Activated CD8-positive, alpha-beta memory T cell treated with anti-CD3 and anti-CD28 coated beads, Interleukin-2, amount 10 ng/mL, durations not matched to agents 7 days and 5 days (primary cell): ENCODE measurements at places on chromosomes 7 and 10. TPM values are rescaled to one million over a fixed set of nuclear protein-coding genes. Genes with fewer than 3 reads are reported as not detected.

DNA sequence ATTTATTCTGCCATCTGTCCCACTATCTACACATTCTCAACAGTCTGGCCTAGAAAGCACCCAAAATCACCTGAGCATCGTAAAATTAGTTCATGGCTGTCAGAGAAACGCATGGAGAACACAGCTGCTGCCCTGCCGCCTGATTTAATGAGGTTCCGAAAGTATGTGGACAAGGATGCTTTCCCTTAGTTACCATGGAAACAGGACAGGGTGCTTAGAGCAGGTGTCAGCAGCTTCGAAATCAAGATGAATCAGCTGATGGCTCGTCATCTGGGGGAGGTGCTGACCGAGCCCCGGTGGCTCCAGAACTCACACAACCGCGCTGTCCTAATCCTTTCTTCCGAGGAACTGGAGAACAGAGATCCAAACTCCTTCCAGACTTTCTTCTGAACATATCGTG, 151.5 kb downstream of the TEX36 start:
- DNase-seq, result no peak

GRCh38 chr10:132708441-132708840, 77.5 kb downstream of the NKX6-2 start:
- DNase-seq, result no peak

DNA sequence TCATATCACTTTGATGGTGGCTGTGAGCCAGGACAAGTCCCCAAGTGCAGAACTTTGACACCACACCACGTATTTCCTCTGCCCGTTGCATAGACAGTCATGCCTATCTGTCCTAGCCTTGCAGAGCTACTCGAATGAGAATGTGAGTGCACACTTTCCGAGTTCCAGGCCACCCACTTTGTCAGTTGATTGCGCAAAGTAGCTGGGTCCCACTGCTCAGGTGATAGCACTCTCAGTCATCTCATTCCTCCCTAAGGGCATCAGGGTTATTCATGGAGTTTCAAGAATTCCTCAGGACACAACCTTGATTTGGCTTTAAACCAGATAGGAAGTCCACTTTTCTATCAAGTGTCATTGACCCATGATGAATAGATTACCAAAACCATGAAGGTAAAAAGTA, 19.3 kb downstream of the LSM5 start:
- DNase-seq, result no peak

The OR13A1 gene
- not detected for total RNA-seq

DNA sequence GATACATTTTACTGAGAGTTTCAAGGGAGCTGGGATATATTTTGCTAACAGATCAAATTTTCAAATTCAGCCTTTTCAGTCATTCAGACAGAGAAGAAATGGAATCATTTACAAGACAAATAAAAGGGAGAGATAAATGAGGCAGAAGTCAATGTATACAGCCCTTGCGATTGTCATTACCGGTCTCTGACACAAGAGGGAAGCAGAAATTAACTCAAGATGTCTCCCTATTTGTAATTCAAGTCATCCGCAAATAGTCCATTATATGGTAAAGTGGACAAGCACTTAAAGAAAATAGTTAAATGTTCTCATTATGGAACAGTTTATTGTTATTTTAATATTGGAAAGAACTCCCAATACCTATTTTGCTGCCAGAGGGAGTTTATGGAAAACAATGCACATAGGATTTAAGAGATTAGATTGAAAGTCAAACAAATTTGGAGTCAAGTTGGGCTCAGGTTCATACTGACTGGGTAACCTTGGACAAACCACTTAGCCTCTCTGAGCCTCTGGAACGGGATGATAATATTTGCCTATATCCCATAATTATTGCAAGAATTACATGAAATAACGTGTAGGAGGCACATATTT, 89.3 kb upstream of the PRKCQ start:
- no peak for DNase-seq

GRCh38 chr7:82778021-82778420, 334.4 kb upstream of the CACNA2D1 start:
- DNase-seq, result no peak

The C7orf57 gene
- 0.15 TPM for total RNA-seq

GRCh38 chr7:15341817-15342216, 220.0 kb downstream of the AGMO start:
- DNase-seq, result no peak

GRCh38 chr10:99993701-99994689, 15.8 kb downstream of the DNMBP start:
- peak; percentile 83 for DNase-seq

- DNase-seq, result no peak
These were observed 96.4 kb downstream of the SLIT1 start for GRCh38 chr10:97089209-97089870.

GRCh38 chr7:27875832-27876231, 135.9 kb downstream of the TAX1BP1 start:
- DNase-seq, result no peak

The TTYH3 gene
- total RNA-seq, result 19.9 TPM

The STEAP1B gene
- total RNA-seq, result not detected

- DNase-seq, result no peak
These were observed 8.6 kb downstream of the GCK start for GRCh38 chr7:44180631-44181030.

DNA sequence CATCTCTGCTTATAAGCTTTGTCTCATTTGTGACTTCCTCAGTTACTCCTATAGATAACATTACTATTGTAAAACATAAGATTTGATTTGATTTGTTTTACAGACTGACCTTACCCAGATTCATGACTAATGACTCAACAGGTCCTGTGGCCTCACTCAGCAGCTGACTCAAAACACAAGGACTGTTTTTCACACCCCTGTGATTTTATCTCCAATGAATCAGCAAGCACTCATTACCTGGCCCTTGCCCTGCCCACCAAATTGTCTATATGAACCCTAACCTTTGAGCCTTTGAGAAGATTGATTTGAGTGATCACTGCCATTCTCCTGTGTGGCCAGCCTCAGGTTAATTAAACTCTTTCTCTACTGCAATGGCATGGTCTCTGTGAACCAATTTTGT, 1064.6 kb upstream of the LRRTM3 start:
- DNase-seq, result no peak

The ZNF503 gene
- 0.80 TPM for total RNA-seq

DNA sequence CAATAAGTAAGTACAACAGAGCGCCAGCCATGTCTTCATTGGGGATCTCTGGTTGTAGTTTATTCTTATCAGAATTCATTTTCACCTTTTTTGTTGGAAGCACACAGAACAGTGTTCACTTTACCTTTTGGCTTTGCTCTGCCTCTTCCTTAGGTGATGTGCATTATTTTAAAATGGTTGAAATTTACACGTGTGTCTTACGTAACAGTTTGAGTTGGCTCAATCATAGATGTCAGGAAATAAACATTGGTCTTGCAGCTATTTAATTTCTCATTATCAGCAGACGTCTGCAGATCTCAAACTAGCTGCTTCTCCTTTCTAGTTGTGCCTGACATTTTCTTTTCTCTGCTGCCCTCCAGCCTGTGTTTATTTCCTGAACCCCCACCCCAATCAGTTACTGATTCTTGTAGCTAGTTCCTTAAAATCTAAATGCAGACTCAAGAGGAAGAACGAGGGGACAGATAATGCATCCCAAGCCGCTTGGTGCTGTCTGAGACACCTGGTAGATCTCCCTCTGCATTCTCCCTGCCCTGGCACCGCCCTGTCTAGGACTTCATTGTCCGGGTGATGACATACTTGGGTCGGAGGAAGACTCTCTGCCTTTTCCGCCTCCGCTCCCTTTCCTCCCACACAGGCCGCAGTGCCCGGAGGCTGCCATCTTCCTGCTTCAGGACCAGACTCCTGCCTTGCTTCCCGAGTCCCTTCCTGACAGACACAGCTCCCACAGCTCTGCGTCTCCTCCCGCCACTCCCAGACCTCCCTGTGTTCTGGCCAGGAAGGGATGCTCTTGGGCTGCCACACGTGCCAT, 108.2 kb downstream of the ANKRD61 start:
- no peak for DNase-seq

DNA sequence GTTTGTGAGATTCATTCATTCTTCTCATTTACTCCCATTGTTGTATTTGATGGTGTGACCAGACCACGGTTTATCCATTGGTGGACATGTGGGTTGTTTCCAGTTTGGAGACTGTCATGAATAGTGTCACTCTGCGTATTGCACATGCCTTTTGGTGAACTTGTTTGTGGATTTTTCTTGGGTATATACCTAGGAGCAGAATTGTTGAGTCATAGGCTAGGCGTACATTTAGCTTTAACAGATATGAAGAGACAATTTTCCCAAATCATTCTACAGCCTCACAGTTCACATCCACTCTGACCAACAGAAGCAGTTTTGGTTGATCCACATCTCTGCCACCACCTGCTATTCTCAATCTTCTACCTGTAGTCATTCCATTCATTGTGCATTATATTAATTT, 66.0 kb upstream of the FAM20C start:
- DNase-seq, result no peak

- peak; percentile 98 for DNase-seq
These were observed at the start of gene PDCD4 for GRCh38 chr10:110871298-110872084. PDCD4 (plus strand) TSS chr10:110871928; CDS start chr10:110876028, 4,100 bp downstream.

The CFAP69 gene
- total RNA-seq, result not detected

DNA sequence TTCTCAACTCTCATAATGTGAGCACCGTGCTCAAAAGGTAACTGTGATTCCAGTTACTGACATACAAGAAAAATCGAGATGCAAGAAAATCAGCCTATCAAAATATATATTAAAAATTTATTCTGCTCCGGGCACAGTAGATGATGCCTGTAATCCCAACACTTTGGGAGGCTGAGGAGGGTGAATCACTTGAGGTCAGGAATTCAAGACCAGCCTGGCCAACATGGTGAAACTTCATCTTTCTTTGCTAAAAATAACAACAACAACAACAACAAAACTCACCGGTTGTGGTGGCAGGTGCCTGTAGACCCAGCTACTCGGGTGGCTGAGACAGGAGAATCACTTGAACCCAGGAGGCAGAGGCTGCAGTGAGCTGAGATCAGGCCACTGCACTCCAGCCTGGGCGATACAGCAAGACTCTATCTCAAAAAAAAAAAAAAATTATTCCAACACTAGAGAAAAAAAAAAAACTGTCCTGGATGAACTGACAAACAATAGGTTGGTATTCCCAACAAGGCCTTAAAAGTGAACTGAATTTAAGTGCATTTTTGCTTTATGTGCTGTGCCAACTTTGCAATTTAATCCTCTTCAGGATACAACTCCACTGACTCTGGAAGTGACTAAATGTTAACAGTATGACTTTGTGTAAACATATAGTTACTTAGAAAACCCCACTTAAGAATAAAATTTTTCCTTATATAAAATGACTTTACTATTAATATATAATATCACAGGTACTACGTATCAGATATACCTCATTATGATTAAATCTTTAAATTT, 51.1 kb downstream of the JMJD1C start:
- DNase-seq, result no peak

DNA sequence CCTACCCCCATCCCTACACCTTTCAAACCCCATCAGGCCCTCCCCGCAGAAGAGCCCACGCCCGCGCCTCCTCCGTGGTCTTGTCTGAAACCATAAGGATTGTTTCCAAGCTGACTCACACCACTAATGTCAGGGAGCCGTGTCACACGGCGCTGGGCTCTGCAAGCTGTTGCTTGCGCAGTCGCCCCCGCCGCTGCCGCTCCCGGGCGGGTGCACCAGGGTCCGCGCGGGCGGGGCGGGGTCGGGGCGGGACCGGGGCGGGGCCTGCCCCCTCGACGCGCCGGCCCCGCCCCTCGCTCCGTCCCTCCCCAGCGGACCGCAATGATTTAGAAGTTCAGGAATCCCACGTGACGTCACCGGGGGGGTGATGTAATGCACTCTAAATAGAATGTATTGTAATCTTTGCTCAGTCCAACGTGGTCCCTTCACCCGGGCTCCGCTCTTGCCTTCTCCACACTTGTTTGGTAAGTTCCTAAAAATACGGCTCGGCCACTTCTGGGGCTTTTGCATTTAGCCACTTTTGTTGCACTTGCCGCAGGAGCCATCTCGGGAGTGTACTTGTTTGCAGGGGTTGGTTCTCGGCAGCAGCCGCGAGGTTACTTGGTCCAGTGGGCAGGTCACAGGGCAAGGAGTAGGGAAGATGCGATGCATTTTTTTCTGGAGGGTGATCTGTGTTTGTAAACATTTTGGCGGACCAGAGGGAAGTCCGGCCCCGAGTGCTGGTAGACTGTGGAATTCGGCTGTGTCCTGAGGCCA, 3.2 kb upstream of the CREB5 start:
- peak; percentile 62 for DNase-seq

DNA sequence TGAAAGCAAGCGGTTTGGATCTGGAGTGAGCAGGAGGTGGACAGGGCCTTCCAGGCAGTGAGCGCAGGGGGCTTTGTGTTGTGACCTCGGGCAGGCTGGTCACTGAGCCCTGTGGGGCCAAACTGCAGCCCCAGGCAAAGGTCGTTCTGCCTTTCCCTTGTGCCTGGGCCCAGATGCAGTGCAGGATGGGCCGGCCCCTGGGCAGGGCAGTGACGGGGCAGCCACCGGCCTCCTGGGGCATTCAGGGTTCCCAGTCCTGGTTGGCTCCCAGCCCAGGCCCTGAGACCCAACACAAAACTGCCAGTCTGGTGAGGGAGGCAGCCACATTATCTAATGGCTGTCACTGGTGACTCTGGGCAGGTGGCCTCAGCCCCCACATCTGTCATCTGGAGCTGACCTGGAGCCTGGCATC, 7.1 kb downstream of the ARPC1B start:
- no peak for DNase-seq

The COG5 gene
- total RNA-seq, result 44.6 TPM

- DNase-seq, result no peak
These were observed 151.1 kb downstream of the CXCL12 start for GRCh38 chr10:44233561-44234482.

DNA sequence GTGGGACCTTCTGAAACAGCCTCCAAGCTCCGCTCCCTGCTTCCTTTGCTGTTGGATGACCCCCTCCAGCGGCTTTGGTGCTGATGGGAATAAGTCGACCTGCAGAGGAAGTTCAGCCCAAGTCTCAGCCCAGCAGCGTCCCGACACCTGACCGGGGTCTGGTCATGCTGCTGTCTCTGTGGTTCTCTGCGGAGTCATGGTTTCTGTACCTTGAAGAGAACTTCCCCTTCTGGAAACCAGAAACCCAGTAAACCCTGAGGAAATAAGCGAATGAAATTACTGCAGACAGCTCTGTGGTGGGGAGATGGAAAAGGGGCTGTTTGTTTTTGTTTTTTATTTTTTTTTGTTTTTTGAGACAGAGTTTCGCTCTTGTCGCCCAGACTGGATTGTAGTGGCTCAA, 18.3 kb upstream of the ZNF12 start:
- DNase-seq, result no peak
